ENCODE measurements at places on chromosomes 6 and 20. TPM values are rescaled to one million over a fixed set of nuclear protein-coding genes. Genes with fewer than 3 reads are reported as not detected.

Gene SSTR4
- not detected for total RNA-seq

DNA sequence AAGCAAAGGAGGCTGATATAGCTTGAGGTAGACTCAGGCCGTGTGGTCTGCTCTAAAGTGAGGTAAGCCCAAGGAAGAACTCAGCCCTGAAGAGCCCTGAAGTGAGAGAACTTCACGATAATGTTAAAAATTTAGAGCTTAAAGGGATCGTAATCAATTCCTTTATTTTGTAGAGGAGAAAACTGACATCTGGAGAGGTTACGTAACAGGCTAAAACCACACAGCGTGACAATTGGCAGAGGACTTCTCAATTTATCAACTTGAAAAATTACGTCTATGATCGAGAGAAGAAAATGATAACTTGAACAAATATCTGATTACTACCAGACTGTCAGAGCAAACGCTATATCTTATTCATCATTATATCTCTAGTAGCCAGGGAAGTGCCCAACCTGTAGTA, 121.8 kb upstream of the FOXO3 start:
- no peaks in the 10 kb centered on the region for H3K36me3 ChIP-seq
- H3K27me3 ChIP-seq = no peaks in the 10 kb centered on the region
- no peak overlapping the region for H3K27ac ChIP-seq
- no peak for DNase-seq
- no peaks in the 10 kb centered on the region for H3K4me1 ChIP-seq

Gene SLCO4A1
- total RNA-seq = 42.9 TPM

Gene PLN
- total RNA-seq = not detected

Gene MUCL3
- total RNA-seq = not detected

DNA sequence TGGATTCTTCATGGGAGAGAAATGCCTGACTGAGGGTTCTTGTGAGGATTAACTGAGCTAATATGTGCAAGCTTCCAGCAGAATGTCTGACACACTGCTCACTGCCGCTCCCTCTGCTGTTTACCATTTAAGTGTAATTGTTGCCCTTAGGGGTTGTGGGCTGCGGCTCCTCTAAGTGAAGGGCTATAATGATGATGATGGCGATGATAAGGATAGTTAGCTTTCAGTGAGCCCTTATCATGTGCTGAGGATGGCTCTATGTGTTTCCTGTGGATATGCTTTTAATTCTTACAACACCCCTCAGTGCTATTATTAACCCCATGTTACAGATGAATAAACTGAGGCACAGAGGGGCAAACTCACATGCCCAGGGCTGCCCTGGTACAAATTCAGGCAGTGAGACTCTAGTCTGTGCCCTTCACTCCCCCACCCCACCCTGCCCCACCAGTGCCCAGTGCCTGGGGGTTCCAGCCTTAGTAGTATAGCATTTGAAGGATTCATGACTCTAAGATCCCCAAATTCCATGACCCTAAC, 33.4 kb downstream of the TGM2 start:
- H3K4me1 ChIP-seq = peaks cover 6% of the 10 kb centered on the region
- H3K4me3 ChIP-seq = no peak overlapping the region
- no peak overlapping the region for H3K27ac ChIP-seq
- peak; percentile 25 for DNase-seq

DNA sequence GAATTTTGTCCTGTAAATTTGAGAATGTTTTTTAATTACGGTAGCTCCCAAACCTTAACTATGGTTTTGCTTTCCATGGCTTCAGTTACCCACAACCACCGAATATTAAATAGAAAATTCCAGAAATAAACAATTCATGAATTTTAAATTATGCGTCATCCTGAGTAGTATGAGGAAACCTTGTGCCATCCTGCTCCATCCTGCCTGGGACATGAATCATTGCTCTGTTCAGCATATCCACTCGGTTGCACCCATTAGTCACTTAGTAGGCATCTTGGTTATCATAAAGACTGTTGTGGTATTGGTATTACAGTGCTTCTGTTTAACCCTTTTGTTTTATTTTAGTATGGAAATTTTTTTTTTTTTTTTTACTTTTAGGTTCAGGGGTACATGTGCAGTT, 39.7 kb downstream of the KCNS1 start:
- peak overlapping the region; percentile 38 for H3K27ac ChIP-seq
- no peak for DNase-seq
- H3K4me1 ChIP-seq = peaks cover 73% of the 10 kb centered on the region
- peaks cover 26% of the 10 kb centered on the region for H3K36me3 ChIP-seq

- no peak overlapping the region for H3K27ac ChIP-seq
- H3K4me1 ChIP-seq = no peaks in the 10 kb centered on the region
- no peaks in the 10 kb centered on the region for H3K27me3 ChIP-seq
- no peak overlapping the region for H3K4me3 ChIP-seq
- no peaks in the 10 kb centered on the region for H3K36me3 ChIP-seq
Measured at GRCh38 chr6:121639021-121639420, 203.6 kb downstream of the GJA1 start.

DNA sequence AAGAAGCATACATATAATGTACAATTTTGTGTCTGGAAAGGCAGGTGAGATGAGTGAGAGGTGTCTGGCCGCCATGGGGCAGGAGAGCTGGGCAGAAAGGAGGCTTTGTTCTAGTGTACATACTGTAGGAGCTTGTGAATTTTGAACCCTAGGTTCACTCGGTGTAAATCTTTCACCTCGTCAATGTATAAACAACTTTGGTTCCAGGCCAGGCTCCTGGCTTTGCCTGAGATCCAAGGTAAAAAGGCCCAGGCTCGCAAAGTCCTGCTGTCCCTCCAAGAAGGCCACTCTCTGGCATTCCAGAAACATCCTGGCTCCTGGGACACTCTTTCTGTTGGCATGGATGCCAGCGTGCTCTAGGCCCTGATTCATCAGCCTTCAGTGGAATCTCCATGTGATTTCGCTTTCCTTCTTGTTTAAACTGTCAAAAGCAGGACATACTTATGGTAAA, 7.1 kb upstream of the SLC22A7 start:
- H3K4me1 ChIP-seq = no peaks in the 10 kb centered on the region
- H3K36me3 ChIP-seq = no peaks in the 10 kb centered on the region
- H3K27me3 ChIP-seq = peaks cover 9% of the 10 kb centered on the region
- DNase-seq = no peak
- no peak overlapping the region for H3K27ac ChIP-seq
- no peak overlapping the region for H3K4me3 ChIP-seq

Gene TRIM31
- total RNA-seq = not detected

GRCh38 chr20:39574061-39574460, 611.9 kb downstream of the DHX35 start:
- H3K27ac ChIP-seq = no peak overlapping the region
- H3K27me3 ChIP-seq = no peaks in the 10 kb centered on the region
- no peak overlapping the region for H3K4me3 ChIP-seq
- H3K4me1 ChIP-seq = no peaks in the 10 kb centered on the region

GRCh38 chr20:34458631-34459030, 57.6 kb upstream of the DYNLRB1 start:
- H3K36me3 ChIP-seq = peaks cover 3% of the 10 kb centered on the region
- no peak for DNase-seq
- no peak overlapping the region for H3K4me3 ChIP-seq
- H3K27ac ChIP-seq = no peak overlapping the region
- H3K27me3 ChIP-seq = no peaks in the 10 kb centered on the region

GRCh38 chr6:116572162-116572561, 858 bp downstream of the RWDD1 start:
- H3K36me3 ChIP-seq = peaks cover 13% of the 10 kb centered on the region
- no peak for DNase-seq
- no peaks in the 10 kb centered on the region for H3K27me3 ChIP-seq

- peaks cover 61% of the 10 kb centered on the region for H3K27me3 ChIP-seq
- peaks cover 32% of the 10 kb centered on the region for H3K36me3 ChIP-seq
- no peak overlapping the region for H3K27ac ChIP-seq
- no peak for DNase-seq
Measured at GRCh38 chr6:10391299-10391630, 23.6 kb downstream of the TFAP2A start.

DNA sequence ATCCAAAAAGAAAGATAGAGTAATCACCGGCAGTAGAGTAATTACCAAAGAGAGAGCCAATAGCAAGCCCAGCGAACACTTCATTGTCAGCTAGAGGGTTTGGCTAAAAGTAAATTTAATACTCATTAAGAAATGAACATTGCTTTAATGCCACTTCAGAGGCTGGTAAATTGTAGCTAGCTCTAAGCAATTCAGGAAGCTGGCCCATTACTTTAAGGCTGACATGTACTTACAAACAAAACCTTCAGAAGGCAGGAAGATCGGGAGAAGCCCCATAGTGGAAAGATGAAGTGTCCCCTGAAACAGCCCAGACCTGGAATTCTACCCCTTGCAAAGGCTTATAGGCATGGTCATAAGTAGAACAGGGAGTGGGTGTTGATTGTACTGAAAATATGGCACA, 396.6 kb upstream of the ID4 start:
- no peaks in the 10 kb centered on the region for H3K4me1 ChIP-seq
- H3K36me3 ChIP-seq = no peaks in the 10 kb centered on the region
- no peak overlapping the region for H3K27ac ChIP-seq
- no peaks in the 10 kb centered on the region for H3K27me3 ChIP-seq
- no peak overlapping the region for H3K4me3 ChIP-seq

Gene CAGE1
- total RNA-seq = 0.76 TPM

DNA sequence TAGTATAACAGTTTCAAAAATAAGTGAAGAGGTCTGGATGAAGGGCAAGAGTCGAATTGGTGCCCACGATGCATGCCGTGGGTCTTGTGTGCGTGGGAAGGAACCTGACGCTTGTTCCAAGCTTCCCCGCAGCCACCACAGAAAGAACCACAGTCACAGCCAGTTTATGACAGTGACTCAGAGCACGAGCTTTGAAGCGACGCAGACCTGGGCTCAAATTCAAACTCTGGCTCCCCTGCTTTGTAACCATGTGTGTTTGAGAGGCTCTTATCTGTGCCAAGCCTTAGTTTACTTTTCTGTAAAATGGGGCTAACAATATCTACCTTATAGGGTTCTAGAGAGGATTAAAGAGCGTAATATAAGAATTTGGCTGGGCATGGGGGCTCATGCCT, 65.5 kb downstream of the SYNJ2 start:
- peak overlapping the region; percentile 93 for H3K27ac ChIP-seq
- H3K27me3 ChIP-seq = no peaks in the 10 kb centered on the region
- H3K36me3 ChIP-seq = peaks cover 7% of the 10 kb centered on the region
- peak; percentile 73 for DNase-seq
- H3K4me3 ChIP-seq = peak overlapping the region; percentile 79
- H3K4me1 ChIP-seq = peaks cover 34% of the 10 kb centered on the region

Gene ZDHHC14
- total RNA-seq = 10.9 TPM

Gene MOXD1
- 0.70 TPM for total RNA-seq

DNA sequence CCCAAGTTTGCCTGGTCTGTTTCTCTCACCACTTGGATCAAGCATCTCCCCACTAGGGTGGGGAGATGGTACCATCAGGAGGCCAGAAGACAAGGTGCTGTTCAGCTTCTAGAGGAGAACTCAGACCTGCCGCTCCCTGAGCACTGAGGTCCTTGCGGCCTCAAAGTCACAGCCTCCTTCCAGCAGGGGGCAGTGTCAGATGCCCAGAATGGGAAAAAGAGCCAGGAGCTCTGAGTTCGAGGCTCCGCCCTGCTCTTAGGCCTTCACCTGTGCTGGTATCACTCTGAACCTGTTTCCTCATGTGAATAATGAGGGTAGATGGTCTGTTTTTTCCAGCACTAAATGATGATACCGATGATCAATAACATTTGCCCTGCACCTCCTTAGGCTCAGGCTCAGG, 68.7 kb downstream of the TOX2 start:
- H3K27ac ChIP-seq = peak overlapping the region; percentile 89
- DNase-seq = no peak
- peaks cover 40% of the 10 kb centered on the region for H3K27me3 ChIP-seq
- H3K4me3 ChIP-seq = peak overlapping the region; percentile 70

DNA sequence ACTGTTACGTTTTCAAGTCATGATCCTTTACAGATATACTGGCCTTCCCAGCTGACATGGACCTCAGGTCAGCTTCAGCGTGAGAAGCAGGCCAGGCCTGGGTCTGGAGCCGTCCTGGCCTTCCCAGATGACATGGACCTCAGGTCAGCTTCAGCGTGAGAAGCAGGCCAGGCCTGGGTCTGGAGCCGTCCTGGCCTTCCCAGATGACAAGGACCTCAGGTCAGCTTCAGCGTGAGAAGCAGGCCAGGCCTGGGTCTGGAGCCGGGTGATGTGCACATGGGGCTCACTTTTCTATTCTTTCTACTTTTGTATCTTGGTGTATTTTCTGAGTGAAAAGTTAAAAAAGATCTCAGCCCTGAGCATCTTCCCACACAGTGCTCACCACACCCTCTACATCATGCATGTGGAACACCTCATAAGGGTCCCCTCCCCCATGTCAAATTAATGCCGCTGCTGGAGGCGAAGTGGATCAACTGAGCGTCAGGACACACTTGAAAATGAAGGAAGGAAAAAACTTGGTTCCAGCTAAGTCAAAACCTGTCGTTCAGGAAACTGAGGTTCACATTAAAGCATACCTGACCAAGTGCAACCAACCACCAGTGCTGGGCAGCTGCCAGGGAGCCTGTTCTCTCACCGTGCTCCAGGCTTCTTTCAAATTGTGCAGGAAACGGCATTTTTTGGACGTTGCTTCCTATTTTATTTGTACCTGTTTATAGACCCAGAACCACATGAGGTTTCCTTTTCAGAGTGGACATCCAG, 32.2 kb downstream of the KIF25 start:
- peaks cover 15% of the 10 kb centered on the region for H3K27me3 ChIP-seq
- H3K27ac ChIP-seq = no peak overlapping the region
- peaks cover 4% of the 10 kb centered on the region for H3K4me1 ChIP-seq
- no peak for DNase-seq

- peaks cover 35% of the 10 kb centered on the region for H3K4me1 ChIP-seq
- DNase-seq = no peak
- H3K4me3 ChIP-seq = no peak overlapping the region
- H3K27ac ChIP-seq = no peak overlapping the region
- H3K36me3 ChIP-seq = no peaks in the 10 kb centered on the region
- H3K27me3 ChIP-seq = no peaks in the 10 kb centered on the region
Measured at GRCh38 chr6:37507077-37507476, 7.4 kb upstream of the CCDC167 start.

Gene ADTRP
- 1.0 TPM for total RNA-seq

DNA sequence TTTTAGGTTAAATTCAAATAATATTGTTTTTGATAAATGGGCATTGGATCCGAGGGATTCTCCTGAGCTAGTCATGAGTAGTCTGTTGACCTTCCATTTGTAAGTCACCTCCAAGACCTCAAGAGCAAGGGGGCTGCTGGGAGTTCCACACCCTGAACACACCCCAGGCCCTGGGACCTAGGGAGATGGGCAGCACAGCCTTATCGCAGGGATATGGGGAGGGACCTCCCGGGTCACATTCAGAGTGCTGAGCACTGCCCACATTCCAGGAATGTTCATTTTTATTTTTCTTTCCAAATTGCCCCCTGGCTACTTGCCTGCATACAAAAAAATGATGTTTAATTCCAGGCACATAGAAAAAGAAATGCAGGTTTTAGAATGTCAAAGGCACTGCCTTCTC, 55.5 kb downstream of the SLC22A2 start:
- no peaks in the 10 kb centered on the region for H3K4me1 ChIP-seq
- peaks cover 5% of the 10 kb centered on the region for H3K36me3 ChIP-seq
- no peak for DNase-seq
- H3K4me3 ChIP-seq = no peak overlapping the region
- H3K27ac ChIP-seq = no peak overlapping the region
